ENCODE measurements at places on chromosomes 2 and 18.

DNA sequence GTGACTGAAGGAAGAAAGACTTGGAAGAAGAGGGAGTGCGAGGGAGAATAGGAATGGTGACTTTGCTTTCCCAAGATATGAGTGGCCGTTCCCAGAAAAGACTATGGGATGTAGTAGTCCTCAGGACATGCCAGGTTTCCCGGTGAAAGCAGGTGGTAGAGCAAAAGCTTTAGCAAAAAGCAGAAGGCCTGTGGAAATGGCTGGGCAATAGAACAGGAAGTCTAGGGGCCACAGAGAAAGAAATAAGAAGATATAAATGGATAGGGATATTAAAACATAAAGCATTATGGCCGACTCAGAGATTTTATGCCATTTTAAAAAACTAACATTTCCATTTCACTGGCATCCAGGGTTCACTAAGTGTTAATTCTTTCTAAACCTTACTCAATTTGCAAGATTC lies 1.2 kb upstream of the SERPINB13 start:
- DNase-seq = no peak

DNA sequence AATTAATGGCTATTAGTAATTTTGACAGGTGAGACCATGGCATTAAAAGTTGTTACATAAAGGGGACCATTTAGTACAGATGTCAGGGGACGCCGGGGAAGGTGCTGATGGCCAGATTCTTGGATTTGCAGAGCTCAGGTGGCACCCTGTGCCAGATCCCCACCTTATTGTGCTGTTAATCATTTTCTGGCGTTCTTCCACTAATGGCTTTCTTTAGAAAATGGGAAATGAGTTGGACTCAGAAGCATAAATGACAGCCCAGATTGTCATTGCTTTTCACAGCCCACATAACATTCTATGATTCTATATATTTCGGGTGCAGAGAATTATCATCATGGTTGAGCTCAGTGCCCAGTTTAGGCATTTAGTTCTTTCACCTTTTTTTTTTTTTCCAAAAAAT lies 257.2 kb upstream of the TCF4 start:
- no peak for DNase-seq

- no peak for DNase-seq
These were observed 83.9 kb downstream of the CBLN2 start for GRCh38 chr18:72460210-72460680.

GRCh38 chr2:199543606-199544172 lies 86.0 kb upstream of the SATB2 start:
- no peak for DNase-seq

DNA sequence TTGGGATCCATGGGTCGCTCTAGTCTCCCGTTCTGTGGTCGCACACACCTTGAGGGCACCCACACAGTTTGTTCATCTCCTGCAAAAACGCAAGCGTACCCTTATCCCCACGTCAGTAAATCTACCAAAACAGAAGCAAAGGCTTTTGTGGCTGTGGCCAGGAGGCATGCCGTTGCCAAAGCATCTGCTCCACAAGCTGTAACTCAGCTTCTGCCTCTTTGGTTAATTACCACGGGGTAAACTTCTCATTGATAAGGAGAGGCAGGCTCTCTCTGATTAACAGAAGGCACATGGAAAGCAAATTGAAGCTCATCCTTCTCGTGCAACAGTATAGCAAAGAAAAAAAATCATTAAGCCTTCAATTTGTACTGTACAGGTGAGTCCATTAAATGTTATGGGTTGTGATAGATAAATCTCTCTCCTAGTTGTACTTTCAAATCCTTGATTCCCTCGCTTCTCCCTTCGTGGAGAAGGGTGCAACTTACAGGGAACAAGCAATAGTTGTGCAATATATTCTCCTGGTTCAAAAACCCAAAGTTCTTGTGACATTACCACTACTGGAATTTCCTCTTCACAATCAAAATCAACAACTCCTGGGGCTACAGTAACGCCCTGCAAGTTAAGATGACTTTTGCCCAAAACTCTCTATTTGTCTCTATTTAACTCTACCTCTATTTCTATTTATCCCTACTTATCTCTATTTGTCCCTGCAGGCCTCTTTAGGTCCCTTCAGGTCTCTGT lies 10.3 kb downstream of the PECR start:
- no peak for DNase-seq

Measured in G401 (cell line).